ENCODE measurements at places on chromosomes 6 and 20.
A peak's percentile ranks its signal among the peaks of the same experiment; 100 is the strongest.

DNA sequence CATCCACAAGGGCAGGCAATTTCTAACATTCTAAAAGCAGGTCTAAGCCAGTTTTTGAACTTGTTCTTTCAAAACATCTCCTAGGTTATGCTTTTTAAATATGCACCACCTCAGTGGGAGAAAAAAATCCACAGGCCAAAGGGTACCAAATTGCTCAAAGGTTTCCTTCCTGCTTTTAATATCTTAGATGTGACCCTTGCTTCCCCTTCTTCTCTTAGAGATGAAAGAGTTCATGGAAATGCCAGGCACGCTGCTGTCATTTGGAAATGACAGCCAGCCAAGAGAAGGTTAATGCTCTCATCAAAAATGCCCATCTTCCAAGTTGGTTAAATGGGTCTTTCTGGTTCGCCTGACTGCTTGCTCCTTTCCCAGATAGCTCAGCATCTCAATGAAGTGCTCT is 497.1 kb downstream of the CD83 start:
- no peak for DNase-seq

GRCh38 chr20:35595901-35596300 is 19.7 kb upstream of the SPAG4 start:
- DNase-seq, result no peak

DNA sequence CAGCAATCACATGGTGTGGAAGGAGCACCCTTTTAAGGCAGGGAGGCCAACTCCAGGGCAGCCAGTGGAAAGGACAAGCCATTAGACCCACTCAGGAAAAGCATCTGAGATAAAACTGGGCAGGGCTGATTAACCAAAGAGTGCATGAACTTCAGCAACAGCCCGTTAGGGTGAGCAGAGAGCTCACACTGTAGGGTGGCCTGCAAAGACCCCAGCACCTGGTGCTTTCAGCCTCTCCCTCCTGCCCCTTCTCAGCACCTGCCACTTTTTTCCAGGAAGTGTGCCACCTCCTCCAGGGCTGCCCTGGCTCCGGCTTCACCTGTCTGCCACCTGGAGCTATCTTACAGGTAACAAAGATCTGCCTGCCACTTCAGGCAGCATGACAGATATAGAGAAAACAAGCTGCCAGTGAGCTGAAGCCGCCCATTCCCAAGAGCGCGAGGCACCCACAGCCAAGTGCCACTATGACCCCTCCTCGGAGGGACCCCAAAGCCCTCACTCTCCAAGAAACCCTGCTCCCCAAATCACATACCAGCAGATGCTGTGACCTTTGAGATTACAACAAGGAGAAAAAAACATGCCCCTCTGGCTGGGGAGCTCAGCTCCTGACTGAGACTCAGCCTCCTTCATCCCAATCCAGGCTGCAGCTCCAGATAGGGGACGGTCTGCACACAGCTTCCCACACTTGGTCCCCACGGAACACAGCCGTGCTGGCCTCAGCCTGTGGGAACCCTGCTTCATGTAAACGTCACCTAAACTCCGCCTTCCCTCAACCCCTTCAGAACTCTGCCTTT is 71.2 kb downstream of the ABHD12 start:
- no peak for DNase-seq

DNA sequence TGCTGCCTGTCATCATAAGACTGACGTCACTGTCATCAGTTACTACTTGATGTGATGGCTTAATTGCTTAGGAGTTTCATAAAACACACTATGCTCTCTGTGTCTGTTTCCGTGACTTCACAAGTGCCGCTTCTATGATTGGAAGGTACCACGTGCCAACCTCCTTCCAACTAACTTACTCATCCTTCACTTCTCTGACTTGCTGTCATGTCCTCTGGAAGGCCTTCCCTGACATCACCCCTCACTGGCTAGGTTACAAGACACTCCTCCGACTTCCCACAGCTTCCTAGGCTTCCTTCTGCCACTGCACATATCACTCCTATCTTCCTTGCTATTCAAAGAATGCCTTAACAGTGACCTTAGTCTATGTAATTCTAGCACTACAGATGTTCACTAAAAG is 20.4 kb downstream of the SERINC3 start:
- peak; percentile 70 for DNase-seq

DNA sequence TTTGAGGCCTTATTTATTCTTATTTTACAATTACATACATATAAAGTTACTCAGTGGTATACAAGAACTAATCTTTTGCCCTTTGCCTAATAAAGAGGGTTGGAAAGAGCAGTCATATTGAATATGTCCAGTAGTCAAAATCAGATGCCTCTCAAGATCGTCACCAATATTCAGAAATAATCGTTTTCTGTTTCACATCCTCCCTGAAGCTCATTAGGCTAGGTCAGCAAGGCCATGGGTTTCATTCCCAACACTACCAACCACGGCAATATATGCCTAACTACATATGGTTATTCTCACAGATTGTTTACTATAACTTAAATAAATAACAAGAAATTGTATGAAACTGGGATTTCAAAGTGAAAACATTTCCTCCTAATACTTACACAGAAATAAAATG is 167.2 kb upstream of the MANEA start:
- DNase-seq, result no peak
